ENCODE measurements at places on chromosomes 6 and 20.

DNA sequence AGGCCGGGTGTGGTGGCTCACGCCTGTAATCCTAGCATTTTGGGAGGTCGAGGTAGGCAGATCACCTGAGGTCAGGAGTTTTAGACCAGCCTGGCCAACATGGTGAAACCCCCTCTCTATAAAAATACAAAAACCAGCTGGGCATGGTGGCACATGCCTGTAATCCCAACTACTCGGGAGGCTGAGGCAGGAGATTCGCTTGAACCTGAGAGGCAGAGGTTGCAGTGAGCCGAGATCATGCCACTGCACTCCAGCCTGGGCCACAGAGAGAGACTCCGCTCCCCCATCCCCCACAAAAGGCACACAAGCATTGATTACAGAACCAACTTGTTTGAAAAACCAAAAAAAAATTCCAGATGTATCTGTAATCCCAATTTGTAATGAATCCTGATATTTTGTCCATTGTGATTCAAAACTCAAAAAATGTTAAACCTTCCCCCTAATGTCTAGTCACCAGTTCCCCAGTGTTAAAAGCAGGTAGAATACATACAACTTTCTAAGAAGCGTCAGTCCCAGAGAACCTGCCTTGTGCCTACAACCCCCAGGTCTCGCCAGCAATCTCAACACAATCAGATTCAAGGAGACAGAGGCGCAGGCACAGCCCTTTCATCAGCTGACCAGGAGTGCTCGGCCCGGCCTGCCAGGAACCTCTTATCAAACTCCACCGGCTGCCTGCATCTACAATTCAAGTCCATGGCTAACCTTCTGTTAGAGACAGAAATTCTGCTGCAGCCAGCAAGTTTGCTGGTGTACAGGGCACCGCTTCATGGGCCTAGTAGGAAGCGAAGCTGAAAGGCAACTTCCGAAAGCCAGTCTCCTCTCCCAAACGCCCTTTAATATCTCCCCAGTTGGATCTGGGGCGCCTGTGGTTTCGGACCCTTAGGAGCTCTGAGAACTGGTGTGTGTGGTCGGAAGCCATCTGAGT lies 2.1 kb downstream of the EZR start:
- peak; percentile 43 for DNase-seq

DNA sequence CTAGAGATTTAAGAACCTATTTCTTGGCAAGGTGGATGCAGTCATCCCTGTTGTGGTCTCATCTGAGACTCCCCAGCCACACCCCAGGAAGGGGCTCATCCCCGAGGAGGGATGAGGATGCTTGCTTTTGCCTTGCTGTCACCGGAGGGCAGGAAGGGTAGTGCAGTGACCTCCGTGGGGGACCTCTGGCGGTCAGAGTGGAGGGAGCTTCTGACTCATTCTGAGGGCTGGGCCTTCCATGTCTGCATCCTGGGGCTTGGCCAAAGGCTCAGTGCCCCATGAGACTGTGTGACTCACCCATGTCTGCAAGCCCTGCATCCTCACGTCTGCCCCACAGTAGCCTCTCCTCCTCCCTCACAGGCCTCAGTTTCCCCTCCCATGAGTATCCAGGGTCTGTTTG lies 38.7 kb downstream of the UQCC2 start:
- peak; percentile 98 for DNase-seq

- DNase-seq = peak; percentile 25
Measured at GRCh38 chr20:17505636-17506517, 25.3 kb downstream of the BFSP1 start.

DNA sequence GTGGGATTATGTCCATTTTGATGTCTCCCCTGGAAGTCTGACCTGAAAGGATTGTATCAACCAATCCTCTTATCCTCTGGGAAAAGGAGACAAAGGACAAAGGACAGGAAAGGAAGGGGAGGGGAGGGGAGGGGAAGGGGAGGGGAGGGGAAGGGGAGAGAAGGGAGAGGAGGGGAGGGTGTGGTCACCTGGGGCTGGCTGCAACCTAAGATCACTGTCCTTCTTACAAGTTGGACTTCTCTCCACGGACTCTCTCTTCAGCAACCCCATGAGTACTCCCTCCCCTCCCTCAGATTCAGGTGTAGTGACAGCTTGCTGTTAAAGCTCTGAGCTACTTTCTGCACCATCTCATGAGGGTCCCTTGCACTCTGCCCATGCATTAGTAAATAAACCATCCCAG lies 58.9 kb upstream of the KLHL31 start:
- DNase-seq = no peak

GRCh38 chr6:24891004-24891403 lies 44.8 kb downstream of the RIPOR2 start:
- DNase-seq = no peak

- DNase-seq = peak; percentile 70
Measured at GRCh38 chr20:40279390-40279789, 409.6 kb downstream of the MAFB start.

- no peak for DNase-seq
Measured at GRCh38 chr6:25749837-25750236, 4.7 kb upstream of the SLC17A4 start.

GRCh38 chr20:1652960-1653359 lies 4.6 kb downstream of the SIRPG start:
- DNase-seq = no peak

DNA sequence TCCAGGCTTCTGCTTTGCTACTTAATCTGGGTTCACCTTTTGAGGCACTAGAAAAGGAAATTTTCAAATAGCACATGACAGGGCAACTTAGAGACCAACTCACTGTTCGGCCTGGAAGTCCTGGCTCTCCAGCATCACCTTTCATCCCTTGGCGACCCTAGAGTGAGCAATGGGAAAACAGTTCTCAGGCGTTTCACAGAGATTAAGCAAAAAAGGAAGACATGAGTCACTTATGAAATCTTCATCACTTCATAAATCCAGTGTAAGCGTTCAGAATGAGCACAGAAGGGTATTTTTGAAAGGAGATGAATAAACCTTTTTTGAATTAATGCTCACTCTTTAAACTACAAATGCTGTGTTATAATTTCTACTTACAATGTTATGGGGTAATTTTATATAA lies 104.0 kb downstream of the COL12A1 start:
- DNase-seq = no peak

- DNase-seq = no peak
Measured at GRCh38 chr20:41480054-41480770, 113.6 kb upstream of the EMILIN3 start.

GRCh38 chr6:16504609-16505008 lies 256.7 kb downstream of the ATXN1 start:
- no peak for DNase-seq

GRCh38 chr20:50857348-50857747 lies 62.5 kb downstream of the BCAS4 start:
- DNase-seq = no peak

- peak; percentile 18 for DNase-seq
Measured at GRCh38 chr6:25279748-25280343, 672 bp downstream of the CARMIL1 start.

GRCh38 chr20:36167902-36168503 lies 13.5 kb downstream of the EPB41L1 start:
- DNase-seq = peak; percentile 49

DNA sequence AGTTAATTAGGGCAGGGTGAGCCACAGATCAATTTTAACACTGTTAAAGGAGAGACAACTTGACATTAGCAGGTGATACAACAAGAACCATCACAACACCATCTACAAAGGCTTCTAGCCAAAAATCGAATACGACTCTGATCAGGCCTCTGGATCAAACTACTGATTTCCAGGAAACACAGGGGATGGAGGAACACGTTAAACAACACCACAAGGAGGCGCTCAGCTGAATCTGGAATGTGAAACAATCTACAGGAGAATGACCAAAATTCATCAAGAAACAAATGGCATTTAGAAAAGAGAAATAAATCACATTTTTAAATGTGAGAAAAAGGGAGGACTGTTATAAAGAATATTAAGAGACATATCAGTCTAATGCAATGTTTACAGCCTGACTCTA lies 13.5 kb upstream of the MAFB start:
- DNase-seq = no peak

- DNase-seq = no peak
Measured at GRCh38 chr6:5050009-5050408, 35.1 kb upstream of the PPP1R3G start.

- DNase-seq = no peak
Measured at GRCh38 chr6:44653761-44654218, 266.3 kb downstream of the CDC5L start.

DNA sequence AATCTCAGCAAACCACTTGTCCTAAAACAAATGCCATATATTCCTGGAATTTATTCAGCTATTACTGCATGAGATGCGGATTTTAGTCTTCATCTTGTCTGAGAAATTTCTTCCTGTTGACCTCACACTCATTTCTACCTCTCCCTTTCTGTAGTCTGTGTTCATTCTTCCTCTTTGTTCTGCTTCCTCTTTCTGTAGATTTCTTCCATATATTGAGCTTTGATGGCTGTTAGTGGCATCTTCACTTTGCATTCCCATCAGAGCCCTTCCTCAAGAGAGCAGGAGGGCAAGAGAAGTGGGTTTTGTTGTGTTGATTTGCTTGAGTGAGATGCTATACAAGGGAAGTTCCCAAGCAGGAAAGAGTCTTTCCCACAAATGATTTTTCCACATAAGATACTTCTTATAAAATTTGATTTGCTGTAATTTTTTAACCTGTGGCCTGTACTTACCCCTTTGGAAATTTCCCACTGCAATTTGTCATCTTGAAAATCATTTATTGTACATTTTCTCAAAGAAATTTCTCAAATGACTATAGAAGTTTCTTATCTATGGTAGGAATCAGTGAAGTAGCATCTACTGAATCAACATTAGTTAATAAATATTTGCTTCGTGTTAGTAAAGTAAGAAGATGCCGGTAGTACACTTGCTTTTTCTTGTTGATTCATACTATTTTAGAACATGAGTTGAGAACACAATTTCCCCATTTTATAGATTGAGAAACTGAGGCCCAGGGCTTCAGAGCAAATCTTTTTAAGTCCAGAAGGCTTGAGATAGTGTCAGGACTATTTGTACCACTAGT lies 43.8 kb downstream of the MAP3K4 start:
- DNase-seq = no peak

DNA sequence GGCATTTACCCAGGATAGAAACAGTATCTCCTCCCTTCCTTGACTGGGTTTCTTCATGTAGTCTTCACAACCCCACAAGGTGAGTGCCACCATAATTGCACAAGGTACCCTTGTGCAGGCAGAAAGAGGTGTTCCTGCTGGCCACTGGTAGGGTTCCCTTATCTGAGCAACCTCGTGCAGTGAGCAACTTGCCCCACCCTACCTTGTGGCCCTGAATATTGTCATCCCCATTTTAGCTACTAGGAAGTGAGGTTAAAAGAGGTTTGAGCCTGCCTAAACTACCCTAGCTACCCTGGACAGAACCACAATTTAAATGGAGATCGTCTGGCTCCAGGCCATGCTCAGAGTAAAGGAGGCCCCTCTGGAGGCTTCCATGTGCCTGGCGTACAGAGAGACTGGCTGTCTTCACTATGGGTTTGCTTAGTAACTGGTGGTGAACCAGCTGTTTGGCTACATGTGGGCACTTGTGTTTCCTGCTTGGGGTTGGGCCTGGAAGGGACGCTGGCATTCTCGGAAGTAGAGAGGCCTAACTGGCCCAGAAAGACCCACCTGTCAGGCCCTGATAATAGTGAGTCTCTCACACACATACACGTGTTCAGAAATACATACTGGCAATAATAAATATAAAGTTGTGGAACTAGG lies 148.8 kb downstream of the LRFN2 start:
- no peak for DNase-seq

DNA sequence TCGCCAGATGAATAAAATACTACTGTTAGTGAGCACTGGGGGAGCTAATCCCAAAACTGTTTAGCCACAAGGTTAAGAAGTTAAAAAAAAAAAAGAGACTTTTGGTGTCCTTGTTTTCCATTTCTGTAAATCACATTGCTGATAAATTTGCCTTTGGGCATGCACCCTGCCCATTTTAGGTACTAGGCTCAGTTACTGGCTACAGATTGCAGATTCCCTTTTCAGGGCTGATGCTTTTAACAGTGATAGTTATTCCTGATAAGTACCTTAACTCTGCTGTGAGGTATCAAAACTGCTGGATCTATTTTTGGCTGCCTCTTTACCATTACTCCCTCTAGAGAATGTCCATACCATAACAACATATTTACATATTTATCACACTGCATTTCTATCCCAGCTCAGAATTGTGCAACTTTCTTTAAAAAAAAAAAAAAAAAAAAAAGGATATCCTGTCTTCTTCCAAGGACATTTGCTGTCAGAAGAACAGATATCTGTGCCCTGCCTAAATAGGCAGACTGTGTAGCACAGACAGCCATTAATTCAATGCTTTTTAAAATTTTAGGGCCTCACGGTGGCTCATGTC lies 94.5 kb downstream of the SSR1 start:
- DNase-seq = no peak

- DNase-seq = no peak
Measured at GRCh38 chr6:46310196-46310595, 139.4 kb upstream of the ENPP5 start.

- DNase-seq = peak; percentile 68
Measured at GRCh38 chr20:63178889-63179686, 36.8 kb downstream of the YTHDF1 start.

DNA sequence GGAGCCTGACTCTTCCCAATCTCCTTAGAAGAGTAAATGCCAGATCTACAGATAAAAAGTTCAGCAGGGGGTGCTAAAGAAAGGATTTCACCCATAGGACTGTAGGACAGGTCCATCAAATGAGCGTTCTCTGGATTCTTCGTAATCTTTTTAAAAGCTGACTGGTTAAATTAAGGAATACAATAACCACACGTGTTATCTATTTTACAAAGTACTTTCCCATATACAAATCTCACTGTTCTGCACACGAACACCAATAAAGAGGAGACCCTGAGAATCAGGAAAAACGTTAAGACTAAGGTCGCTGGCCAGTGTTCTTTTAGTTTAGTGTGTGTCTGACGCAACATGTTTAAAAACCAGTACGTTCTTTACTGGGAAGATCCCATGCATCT lies 542 bp downstream of the TUBE1 start:
- peak; percentile 32 for DNase-seq

GRCh38 chr6:129699659-129700058 lies 10.3 kb downstream of the ARHGAP18 start:
- DNase-seq = no peak

- peak; percentile 25 for DNase-seq
Measured at GRCh38 chr6:105794239-105794638, 291.9 kb upstream of the PRDM1 start.

All from AG08396 (cell line).